Motor neuron (in vitro differentiated cells): ENCODE measurements at places on chromosomes 5 and 9.

GRCh38 chr5:17190242-17190778 is 27.1 kb upstream of the BASP1 start:
- ATAC-seq: no peak

DNA sequence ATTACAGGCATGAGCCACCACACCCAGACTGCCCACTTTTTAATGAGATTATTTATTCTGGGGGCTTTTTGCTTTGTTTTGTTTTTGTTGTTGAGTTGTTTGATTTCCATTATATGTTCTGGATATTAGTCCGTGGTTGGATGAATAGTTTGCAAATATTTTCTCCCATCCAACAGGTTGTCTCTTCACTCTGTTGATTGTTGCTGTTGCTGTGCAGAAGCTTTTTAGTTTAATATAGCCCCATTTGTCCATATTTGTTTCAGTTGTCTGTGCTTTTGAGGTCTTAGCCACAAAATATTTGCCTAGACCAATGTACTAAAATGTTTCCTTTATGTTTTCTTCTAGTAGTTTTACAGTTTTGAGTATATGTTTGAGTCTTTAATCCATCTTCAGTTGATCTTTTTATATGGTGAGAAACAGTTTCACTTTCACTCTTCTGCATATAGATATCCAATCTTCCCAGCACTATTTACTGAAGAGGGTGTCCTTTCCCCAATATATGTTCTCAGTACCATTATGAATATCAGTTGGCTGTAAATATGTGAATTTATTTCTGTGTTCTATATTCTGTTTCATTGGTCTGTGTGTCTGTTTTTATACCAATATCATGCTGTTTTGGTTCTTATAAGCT is 30.2 kb upstream of the TBCA start:
- ATAC-seq: no peak

- ATAC-seq: no peak
Measured at GRCh38 chr5:88860501-88860900, 22.5 kb downstream of the MEF2C start.

GRCh38 chr9:33184963-33185362 is 17.8 kb upstream of the B4GALT1 start:
- ATAC-seq: no peak

DNA sequence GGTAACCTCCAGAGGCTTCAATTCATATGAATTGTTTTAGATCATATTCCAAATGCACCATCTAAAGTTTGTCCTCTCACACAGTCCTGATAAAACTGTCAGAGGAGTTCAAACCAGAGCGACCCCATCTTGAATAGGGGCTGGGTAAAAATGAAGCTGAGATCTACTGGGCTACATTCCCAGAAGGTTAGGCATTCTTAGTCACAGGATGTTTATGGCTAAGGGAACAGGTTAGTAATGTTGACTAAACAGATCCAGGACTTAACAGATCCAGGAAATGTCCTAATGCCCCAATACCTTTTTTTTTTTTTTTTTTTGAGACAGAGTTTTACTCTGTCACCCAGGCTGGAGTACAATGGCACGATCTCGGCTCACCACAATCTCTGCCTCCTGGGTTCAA is 192.6 kb upstream of the PRDM9 start:
- no peak for ATAC-seq

GRCh38 chr9:72292256-72292682 is 72.7 kb downstream of the ZFAND5 start:
- ATAC-seq: no peak

DNA sequence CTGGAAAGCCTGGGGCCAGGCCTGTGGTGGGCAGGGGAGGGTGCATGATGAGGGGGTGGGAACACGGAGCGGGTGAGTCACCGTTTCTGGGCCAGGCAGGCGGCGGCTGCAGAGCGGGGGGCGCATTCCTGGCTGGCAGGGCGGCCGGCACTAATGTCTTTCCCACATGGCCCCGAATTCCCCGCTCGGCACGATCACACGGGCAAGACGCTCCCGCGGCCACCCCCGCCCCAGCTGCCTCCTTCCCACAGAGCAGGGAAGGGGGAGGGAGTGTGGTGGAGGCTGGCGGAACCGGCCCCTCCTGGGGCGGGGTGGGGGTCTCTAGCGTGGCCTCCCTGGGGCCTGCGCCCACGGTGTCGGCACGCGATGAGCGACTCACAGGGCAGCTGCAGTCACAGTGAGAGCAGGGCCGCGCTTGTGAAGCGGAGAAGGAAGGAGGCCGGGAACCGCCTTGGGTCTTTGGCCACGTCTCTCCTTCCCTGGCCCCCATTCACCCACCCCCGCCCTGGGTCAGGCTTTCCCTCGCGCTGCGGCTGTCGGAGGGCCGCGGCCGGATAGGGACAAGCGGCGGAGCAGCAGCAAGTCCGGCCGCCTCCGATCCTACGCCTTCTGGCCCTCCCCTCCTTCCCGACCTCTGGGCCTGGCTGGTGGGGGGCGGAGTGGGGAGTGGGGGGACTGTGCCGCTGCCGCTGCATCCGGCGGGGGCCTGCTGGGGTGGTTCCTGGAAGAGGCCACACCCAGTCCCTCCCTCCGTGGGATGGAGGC is 48.9 kb downstream of the CXXC5 start:
- peak; percentile 78 for ATAC-seq

DNA sequence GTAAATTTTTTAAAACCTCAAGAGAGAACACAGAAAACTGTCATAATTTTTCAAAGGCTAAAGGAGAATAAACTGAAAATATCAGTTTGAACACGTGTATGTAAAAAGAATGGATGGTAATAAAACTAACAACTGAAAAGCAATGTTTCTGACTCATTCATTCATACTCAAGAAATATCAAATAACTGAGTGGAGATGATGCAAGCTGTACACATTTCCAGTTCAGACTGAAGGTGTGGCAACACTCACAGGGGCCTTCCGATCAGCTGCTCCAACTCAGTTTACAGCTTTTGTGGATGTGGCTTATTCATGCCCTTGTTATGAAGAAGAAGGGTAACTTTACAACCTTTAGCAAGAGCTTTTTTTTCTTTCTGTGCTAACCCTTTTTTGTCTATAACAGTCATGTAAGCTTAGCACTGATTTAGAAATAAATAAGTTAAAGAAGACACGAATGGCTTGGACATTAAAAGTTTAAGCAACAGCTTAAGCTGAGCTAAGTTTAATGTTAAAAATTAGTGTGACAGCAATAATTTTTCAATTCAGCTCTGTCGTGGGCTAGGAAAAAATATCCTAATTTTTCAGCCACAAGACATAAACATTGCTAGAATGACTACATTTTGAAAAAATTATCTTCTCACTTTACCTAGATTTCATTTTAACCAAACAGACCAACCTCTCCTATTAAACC is 453.5 kb downstream of the RAB3C start:
- peak; percentile 36 for ATAC-seq

GRCh38 chr5:136781464-136781863 is 416.1 kb upstream of the TRPC7 start:
- ATAC-seq: no peak

DNA sequence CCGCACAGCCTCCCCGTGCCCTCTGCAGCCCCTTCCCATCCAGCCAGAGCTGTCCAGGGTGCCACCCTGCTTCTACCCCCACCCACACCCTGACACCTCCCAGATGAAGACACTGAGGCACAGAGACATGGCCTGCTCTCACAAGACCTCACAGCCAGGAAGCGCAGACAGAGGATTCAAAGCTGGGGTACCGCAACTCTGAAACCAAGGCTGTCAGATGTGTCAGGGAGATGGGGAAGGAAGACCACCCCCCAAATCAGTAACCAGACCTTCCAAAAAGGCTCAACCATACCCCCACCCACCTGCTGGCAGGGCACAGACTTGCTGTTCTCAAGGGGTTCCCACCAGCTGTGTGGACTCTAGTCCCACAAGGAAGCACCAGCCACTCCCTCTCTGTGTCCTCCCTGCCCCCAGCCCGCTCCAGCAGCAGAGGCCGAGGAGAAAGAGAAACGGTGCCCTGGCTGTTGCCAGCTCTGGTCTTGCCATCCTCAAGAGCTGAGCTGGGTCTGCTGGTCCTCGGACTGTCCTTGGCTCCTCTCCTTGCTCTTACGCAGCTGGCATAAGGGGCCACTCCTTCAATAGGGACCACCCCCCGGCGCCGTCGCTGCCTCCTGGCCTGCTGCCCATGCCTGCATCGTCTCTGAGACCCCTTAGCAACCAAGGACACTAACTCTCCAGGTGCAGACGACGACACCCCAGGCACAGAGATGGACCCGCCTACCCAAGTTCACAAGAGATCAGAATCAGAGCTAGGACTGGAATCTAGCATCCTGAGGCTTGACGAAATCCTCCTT is 699 bp downstream of the AKNA start:
- peak; percentile 3 for ATAC-seq

DNA sequence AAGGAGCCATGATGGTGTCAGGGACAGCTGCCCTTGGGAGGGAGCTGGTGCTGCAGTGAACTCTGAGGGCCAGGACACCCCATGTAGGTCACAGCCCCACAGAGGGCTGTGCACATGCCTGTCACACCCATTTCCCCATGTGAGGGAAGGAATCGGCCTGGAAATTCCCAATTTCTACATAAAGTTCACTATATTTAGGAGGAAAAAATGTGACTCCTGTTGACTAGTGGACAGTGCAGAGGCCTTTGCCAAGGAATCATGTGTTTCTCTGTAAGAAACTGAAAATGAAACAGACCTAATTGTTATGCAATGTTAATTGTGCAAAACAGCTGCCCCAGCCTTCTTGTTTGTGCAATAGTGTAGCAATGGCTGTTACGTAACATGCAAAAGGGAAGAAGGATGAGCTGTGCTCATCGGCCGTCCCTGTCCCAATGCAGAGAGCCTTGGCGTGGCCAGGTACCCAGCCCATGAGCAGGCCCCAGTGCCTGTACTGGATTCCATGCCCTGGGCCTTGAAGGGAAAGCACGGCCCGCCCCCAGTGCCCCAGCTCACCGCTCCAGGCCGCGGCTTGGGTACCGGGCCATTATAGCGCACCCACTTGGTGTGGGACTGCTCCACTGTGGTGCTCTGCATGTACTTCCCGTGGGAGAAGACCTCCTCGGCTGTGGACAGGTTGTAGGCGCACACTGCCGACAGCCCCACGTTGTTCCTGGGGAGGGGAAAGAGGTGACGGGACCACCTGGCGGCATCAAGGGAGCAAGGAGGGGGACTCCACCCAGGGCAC is 70.0 kb downstream of the SECISBP2 start:
- peak; percentile 57 for ATAC-seq

GRCh38 chr9:130036099-130036498 is 6.9 kb downstream of the FNBP1 start:
- no peak for ATAC-seq

- ATAC-seq: no peak
Measured at GRCh38 chr9:93020771-93021670, 37.5 kb upstream of the SUSD3 start.

DNA sequence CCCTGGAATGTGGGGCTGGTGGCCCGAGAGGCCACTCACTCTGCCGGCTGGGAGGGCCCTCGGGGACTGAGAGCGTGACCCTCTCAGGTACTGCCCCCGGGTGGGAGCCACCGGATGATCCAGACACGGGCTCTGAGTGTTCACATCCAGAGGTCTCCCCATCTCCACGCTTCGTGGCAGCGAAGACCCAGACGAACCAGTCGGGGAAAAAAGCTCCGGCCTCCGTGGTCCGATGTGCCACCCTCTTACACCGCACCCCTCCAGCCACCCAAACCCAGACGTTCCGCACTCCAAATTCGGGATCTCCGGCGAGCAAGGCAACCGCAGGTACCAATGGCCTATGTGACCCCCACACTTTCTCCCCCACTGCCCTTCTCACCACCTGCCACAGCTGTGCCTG is 49.5 kb downstream of the AMBP start:
- no peak for ATAC-seq

DNA sequence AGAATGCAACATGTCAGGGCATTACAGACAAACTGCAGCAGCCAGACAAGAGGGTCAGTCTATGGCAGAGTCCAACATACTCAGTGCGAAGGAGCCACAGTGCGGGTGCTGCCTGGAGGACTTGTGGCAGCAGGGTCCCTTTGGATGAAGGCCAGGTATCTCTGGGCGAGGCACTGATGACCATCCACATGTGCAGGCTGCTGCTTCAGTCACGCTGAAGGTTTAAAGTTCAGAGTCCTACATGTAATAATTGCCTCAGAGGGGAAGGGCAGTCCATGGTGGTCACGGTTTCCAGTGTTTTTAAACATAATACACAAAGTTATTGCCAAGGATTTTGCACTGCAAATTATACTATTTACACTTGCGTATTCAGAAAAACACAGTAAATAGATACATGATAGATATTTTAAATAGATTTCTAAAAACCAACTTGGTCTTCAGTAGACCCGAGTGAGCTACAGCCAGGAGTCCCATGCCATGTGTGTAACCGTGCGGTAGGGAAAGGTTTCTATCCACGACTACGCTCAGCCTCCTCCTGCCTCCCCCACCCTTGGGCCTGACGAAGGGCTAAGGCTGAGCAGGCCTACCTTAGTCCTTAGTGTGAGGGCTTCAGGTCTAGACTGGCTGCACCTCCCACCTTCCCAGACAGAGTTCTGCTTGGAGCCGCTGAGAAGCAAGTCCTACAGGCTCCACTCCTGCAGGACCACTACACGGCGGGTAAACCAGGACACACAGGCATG is 76.2 kb downstream of the GPR21 start:
- no peak for ATAC-seq

DNA sequence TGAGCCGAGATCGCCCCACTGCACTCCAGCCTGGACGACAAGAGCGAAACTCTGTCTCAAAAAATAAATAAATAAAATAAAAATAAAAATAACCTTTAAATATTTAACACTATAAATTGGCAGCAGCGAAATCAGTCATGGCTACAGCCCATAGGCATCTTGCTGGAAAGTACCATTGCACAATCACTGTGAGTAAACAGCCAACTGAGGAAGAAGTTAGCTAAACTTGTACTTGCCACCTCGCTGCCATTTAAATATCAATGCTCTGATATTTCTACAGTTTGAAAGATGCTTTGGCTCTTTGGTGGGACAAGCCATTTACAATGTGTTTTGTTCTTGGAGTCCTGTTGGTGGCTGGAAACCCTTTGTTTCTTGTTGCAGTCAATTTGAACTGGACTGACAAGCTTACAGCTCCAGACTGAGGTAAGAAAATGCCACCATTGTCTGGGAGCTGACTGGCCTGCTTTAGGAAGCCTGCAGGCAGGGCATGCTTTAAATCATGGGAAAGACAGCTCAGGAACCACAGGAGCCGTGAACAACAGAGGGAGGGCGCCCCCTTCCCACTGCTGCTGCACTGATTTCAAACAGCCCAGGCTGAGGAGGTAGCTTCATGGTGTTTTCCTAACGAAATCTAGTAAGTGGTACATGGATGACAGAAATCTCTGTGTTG is 322.8 kb upstream of the RFX3 start:
- ATAC-seq: no peak

DNA sequence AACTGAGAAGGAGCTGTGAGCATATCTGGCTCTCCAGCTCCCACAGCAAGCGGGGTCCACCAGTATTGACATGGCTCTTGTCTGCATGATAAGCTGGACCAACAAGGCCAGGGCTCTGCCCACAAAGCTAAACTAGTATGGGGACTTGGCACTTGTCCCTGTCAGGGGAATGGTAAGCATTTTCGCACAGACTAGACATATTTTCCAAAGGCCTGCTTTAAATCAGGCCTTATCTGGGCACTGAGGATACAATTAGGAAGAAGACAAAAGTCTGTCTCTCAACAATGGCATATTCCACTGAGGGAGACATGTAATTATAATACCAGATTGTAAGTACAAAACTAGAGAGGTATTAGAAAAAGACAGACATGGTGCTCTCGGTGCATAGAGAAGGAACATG is 32.1 kb downstream of the CSF2 start:
- no peak for ATAC-seq

GRCh38 chr9:110602281-110602680 is 22.7 kb upstream of the SVEP1 start:
- ATAC-seq: no peak

GRCh38 chr5:67299231-67299735 is 102.7 kb upstream of the CD180 start:
- no peak for ATAC-seq

GRCh38 chr5:10266839-10267238 is 16.8 kb downstream of the CCT5 start:
- no peak for ATAC-seq

GRCh38 chr5:171673840-171674239 is 111.8 kb upstream of the SMIM23 start:
- ATAC-seq: no peak
